Activated CD4-positive, alpha-beta T cell treated with anti-CD3 and anti-CD28 coated beads, Interleukin-2, Interleukin-6, amounts not matched to agents 100 ng/mL and 50 ng/mL, durations not matched to agents 16 hours and 8 hours (primary cell): ENCODE measurements at places on chromosomes 16 and 17.

GRCh38 chr17:78498848-78499247 is 78.3 kb downstream of the DNAH17 start:
- DNase-seq, result no peak

- DNase-seq, result no peak
These were observed 80.8 kb downstream of the ZDHHC7 start for GRCh38 chr16:84930298-84931106.

DNA sequence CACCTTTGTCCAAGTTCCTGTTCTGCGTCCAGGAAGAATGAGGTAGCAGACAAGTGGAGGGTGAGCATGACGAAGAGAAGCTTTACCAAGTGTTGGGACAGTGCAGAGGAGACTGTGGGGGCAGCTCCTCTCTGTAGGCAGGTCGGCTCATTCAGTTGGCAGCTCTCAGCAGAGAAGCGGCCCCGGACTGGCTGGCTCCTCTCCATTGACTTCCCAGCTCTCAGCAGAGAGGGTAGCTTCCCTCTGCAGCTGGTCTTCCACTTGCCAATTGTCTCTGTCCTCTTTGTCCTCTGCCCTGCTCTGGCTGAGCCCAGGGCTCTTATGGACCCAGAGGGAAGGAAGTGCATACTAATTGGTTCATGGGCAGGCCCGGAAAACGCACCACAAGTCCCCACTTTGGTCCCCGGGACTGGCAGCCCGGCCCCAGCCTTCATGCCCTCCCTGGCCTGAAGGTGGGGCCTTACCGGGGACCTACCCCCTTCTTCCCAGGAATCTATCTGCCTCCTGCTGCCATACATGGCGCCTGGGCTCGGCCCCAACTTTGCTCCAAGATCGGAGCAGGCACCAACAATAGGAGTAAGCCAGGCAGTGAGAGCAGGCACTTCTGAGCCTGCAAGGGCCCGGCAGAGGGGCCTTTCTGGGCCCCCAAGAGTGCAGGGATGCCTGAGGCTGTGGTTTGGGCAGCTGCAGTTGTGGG is 10.1 kb downstream of the KCTD5 start:
- no peak for DNase-seq

DNA sequence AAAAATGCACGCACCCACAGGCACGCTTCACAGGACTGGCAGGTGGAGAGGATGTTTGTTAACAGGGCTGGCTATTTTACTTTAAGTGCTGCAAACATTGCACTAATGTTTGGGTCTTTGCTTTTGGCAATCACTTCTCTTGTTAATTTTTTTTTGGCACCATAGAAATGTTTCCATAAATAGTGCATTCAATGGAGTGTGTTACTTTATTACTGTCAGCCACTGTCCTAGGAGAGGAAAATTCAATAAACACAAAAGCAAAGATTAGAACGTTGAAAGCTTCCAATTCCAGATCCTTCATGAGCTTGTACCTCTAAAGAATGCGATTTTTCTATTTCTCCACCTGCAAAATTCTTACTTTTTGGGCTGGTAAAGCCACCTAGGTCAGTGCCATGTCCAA is 743.5 kb downstream of the WWOX start:
- DNase-seq, result no peak

GRCh38 chr16:4938683-4939030 is 1.7 kb upstream of the PPL start:
- no peak for DNase-seq

DNA sequence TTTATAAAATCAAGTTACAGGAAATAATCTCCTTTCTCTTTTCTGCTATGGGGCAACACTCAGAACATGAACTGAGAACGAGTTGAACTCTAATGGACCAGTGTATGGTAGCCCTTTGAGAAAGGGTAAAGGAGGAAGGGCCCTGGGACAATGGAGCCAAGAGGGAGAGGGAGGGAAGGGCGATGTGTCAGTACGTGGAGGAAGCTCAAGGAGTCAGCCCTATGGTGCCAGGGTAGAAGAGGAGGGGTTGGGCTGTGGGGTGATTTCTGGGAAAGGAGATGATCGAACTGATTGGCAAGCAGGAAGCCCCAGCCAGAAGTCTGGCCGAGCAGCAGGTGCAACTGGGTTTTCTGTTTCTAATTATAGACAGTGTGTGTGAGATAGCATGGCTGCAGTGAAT is 4.3 kb upstream of the WIPI1 start:
- peak; percentile 81 for DNase-seq

GRCh38 chr17:7224661-7225111 is 4.9 kb downstream of the ACADVL start:
- DNase-seq, result no peak

DNA sequence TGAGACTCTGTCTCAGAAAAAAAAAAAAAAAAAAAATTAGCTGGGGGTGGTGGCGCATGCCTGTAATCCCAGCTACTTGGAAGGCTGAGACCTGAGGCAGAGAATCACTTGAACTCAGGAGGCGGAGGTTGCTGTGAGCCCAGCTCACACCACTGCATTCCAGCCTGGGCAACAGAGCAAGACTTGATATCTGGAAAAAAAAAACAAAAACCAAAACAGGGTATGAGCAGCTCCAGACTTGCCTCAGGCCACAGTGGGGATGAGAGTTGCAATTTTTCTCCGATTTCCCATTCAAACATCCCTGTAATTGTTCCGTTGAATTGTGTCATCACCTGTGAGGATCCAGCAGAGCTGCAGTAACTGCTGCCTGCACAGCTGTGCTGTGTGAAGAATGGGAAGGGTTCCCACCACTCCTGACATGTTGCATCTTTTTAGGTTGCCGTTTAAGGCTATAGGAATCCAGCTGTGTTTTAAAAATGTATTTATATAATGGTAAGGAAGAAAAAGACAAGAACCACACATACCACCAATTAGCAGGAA is 150.0 kb downstream of the VPS53 start:
- DNase-seq, result no peak

DNA sequence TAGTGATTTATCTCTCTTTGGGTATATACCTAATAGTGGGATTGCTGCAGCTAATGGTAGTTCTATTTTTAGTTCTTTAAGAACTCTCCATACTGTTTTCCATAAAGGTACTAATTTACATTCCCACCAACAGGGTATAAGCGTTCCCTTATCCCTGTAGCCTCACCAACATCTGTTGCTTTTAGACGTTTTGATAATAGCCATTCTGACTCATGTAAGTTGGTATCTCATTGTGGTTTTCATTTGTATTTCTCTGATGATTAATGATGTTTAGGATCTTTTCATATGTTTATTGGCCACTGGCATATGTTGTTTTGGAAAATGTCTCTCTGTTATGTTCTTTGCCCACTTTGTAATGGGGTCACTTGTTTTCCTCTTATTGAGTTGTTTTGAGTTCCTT is 88.5 kb upstream of the ZNF267 start:
- no peak for DNase-seq

DNA sequence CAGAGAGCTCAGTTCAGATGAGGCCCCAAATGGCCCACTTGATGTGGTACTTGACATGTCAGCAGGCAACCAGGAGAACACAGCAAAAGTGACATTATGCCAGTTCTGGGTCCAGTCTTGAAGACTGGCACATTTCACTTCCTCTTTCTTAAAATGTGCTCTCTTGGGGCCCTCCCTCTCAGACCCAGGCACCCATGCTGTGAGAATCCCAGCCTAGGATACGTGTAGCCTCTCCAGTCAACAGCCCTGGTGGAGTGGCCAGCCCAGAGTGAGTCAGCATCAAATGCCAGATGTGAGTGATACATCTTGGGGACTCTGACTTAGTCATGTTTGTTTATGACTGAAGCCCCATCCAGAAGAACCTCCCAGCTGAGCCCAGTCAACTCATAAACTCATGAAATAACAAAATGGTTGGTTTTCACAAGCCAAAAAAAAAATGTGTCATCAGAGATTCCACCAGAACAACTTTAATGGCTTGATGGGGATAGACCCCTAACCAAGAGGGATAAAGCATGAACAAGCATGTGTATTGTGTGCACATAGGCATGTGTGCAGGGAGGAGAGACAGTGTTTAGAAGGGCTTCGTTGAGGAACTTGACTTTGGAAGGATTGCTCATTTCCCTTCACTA is 82.5 kb upstream of the TNRC6C start:
- peak; percentile 17 for DNase-seq

- no peak for DNase-seq
These were observed 117.3 kb upstream of the TBX2 start for GRCh38 chr17:61282377-61282776.

DNA sequence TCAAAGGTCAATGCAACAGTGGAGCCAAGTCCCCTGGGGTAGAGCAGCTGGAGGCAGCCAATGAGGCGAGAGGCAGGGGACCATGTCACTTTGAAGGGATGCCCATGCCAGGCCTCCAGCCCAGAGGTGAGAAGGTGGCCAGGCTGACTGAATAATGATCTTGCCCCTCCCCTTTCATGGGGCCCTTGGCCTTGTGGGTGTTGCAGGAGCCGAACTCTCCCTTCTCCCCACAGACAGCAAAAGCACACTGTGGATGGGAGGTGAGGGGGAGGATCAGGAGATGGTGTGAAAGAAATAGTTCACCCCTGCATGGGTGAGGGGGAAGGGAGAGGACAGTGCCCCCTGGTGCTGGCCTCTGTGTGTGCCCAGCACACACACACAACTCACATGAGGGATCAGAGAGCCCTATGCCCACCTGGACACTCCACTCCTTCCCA is 15.8 kb upstream of the TBX21 start:
- peak; percentile 68 for DNase-seq

DNA sequence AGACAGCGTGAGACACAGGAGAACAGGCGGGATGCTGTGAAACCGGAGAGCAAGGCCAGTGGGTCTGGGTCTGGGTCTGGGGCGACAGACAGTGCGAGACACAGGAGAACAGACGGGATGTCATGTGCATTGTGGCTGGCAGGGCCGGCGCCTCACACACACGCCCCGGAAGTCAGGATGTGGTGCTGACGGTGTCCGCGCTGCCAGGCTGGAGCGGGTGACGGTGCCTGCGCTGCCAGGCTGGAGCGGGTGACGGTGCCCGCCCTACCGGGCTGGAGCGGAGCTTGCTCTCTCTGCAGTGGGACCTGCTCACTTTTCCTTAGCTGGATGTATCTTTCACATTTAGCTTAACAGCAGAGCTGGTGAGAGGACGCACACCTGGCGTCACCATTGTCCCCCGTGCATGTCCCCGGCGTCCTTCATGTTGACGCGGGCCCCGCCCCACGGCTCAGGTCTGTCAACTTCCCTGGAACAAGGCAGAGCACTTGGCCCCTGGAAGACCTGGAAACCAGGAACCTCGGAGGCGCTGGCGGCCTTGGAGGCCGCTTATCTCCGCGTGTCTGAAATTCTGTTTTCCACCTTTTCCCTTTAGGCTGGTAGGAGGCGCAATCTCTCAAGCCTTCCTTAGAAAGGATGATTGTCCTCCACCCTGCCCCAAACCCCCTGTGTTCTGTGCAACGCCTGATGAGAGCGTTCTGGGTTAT is 43.0 kb upstream of the ZNF750 start:
- peak; percentile 86 for DNase-seq

DNA sequence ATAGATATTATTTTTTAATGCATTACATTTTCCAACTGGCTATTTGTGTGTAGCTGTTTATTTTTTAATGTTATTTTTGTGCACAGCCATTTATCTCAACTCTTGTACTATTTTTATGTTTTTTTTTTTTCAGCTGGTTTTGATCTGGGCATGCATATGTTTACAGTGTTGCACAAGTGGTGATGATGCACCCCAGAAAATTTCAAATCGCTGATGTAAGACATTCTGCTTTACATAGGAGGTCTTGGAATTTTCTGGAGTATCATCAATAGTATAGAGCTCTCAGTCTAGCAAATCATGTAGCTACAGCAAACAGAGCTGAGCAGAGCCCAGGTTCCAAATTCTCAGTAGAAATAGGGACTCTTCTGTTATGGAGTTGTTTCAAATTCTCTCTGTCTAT is 30.2 kb downstream of the CACNG5 start:
- no peak for DNase-seq

DNA sequence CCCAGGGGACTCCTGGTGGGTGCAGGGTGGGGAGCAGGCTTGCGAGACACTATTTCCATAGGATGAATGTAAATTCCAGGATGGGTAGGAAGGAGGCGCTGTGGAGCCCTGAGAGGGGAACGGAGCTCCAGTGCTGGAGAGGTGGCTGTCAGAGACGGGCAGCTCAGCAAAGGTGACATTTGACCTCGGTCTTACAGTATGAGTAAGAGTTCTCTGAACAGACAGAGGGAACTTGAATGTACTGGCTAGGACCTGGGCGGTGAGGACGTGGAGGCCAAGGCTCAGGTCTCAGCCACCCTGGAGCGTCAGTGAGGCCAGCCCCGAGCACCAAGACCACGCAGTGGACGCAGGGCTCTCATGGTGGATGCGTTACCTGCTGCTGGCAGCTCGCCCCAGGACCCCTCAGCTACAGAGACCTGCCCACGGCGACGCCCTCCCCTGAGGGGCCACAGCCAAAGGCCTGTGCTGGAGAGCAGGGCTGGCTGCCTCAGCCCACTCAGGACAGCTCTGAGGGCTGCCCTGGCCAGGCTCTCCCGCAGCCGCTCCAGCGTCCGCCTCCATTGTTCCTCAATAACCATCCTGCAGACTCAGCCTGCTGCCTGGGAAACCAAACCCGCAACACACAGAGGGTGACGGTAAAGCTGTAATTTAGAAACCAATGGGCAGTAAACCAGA is 65.9 kb upstream of the TNRC6C start:
- no peak for DNase-seq

DNA sequence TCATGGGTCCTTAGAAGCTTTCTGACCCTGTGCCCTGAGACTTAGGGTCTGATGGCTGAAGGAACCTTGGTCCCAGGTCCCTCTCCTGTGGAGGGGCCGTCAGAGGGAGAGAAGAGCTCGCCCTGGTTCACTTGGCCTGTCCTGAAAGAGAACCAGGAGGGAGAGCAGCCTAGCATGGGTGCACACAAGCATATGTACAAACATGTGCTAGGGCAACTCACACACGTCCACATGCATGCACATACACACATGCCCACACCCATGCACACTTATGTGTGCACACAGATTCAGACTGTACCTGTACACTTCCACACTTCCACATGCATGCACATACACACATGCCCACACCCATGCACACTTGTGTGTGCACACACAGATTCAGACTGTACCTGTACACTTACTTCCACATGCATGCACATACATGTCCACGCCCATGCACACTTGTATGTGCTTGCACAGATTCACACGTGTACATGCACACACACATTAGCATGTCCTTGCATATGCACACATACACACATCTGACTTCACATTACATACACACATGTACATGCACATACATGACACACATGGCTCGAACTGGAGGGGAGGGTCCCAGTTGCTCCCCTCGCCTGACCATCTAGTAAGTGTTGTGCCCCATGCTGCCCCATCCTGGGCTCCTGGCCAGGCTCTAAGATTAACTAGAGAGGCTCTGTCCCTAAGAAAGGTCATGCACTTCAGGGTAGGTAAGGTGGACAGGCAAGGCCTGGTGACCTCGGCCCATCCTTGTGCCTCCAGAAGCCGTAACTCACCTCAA is 122.0 kb downstream of the METRNL start:
- DNase-seq, result no peak

DNA sequence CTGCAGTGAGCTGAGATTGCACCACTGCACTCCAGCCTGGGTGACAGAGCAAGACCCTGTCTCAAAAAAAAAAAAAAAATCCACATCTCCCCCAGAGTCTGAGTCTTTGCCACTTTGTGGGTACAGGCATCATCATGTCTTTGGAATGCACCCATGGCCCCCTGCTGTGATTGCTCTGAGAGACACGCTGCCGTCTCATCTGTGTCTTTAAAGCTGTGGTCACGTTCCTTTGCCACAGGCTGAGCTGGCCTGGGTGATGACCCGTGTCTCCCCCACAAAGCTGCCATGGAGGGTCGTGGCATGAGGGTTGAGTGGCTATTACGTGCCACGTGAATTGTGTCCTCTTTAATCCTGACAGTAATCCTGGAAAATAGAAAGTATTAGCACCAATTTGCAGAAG is 20.2 kb downstream of the CRISPLD2 start:
- no peak for DNase-seq

- no peak for DNase-seq
These were observed 68.3 kb downstream of the SNX11 start for GRCh38 chr17:48175692-48176470.

GRCh38 chr17:38685491-38685890 is 10.7 kb upstream of the EPOP start:
- DNase-seq, result no peak
